Activated CD8-positive, alpha-beta memory T cell treated with anti-CD3 and anti-CD28 coated beads for 1 hour (primary cell): ENCODE measurements at places on chromosomes 1 and 21.

DNA sequence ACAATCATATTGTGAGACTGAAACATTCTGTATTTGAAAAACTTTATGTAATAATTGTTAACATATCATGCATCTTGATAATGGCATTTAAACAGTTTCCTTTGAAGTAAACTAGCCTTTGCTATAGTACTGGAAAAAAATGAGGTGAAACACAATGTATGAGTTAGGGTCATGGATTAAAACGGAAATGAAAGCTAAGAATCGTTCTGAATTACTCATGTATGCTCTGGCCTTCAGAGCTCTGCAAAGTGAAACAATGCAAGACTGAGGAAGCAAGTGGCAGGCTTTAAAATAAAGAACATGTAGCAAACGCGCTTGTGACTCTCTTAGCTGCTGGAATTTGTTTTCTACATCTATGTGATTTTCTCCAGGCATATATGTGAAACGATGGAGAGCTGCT is 317.1 kb downstream of the DPYD start:
- no peak for DNase-seq

- DNase-seq, result no peak
Measured at GRCh38 chr21:40043423-40043822, 176.2 kb downstream of the PCP4 start.

DNA sequence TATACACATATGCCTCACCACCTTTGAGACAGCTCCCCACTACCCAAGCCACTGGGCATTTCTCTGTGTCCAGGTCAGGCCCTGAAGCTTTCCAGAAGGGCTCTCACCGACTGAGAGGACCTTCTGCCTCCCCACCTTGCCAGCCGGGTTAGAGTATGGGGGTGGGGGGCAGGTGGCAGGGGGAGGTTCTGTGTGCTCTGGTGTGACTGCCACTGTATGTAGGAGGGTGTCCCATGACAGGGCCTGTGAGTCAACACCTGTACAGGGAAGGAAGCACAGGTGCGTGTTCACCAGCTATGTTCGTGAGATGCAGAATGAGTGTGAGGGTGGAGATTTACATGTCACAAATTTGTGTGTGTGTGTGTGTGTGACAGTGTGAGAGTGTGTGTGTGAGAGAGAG is 7.0 kb downstream of the AHDC1 start:
- no peak for DNase-seq

DNA sequence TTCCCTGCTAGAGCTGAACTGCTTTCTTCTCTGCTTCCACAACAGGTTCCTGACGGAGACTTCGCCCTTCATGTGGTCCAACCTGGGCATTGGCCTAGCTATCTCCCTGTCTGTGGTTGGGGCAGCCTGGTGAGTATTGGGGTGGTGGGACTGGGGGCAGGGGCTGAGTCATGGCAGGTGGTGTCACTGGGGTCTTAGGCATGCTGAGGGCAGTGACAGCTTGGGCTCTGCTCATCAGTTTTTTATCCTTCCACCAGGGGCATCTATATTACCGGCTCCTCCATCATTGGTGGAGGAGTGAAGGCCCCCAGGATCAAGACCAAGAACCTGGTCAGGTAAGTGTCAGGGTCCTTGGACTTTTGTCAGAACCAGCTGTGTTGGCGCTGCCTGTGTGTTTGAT is 1.3 kb downstream of the ATP6V0B start:
- no peak for DNase-seq

DNA sequence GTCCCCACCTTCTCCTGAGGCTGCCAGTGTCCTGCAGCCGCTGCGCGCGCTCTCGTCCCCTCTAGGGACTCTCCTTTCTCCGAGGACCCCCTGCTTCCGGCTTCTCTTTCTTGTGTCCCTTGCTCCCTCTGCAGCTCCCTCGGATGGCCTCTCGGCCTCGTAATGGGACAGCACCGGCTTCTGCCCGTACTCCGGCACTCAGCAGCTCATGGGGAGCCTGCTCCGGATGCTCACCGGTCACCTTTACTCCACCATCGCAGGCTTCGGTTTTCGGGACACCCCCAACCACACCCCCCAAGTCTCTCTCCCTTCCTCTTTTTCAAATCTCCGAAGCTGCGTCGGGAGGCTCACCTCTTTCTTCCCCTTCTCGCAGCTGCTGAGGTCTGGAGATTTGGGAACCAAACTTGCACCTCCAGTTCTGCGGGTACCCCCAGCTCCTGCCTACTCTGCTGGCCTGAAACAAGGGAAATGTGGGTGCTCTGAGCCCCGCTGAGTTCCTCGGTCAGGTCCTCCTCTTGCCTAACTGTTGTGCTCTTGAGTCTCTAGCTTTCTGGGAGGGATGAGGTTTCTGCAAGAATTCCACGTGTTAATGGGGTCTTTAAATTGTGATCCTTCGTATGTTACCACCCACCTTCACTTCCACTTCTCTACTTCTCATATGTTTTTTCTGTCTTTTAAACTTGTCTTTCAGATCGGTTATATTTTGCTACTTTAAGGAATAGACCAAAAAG is 930 bp downstream of the CDC14A start:
- DNase-seq, result no peak

DNA sequence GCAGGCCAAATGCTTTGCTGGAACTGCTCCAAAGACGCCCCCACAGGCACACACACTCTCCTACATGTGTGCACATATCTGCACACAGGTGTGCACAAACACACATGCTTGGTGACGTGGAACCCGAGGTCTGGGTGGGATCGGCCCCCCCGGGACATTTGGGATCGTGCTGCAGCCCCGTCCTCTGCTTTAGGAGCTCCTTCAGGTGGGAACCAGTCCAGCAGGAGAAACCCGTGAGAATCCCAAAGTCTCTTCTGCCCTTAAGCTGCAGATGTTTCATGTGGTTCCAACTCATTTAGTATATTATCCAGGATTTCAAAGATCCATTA is 38.6 kb downstream of the UBE2G2 start:
- no peak for DNase-seq

GRCh38 chr1:12592496-12592895 is 25.5 kb downstream of the DHRS3 start:
- no peak for DNase-seq

GRCh38 chr1:21320410-21321108 is 30.3 kb upstream of the ECE1 start:
- no peak for DNase-seq

- DNase-seq, result no peak
Measured at GRCh38 chr1:160376525-160377131, 9.8 kb downstream of the NHLH1 start.

- DNase-seq, result no peak
Measured at GRCh38 chr1:72697410-72697809, 415.1 kb upstream of the NEGR1 start.

DNA sequence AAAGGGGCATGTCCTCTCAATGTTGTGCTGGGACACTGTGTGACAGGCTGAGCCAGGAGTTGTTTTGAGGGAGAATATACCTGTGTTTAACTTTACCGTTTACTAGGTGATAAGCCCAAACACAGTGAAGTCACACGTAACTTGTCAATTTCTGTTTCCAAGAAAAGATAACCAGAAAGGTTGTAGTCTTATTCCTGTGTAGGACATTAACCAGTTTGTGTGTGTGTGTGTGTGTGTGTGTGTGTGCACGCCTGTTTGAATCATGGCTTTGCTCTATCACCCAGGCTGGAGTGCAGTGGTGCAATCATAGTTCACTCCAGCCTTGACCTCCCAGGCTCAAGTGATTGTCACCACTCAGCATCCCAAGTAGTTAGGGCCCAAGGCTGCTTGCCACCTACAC is 83.6 kb downstream of the MRPS6 start:
- DNase-seq, result no peak

DNA sequence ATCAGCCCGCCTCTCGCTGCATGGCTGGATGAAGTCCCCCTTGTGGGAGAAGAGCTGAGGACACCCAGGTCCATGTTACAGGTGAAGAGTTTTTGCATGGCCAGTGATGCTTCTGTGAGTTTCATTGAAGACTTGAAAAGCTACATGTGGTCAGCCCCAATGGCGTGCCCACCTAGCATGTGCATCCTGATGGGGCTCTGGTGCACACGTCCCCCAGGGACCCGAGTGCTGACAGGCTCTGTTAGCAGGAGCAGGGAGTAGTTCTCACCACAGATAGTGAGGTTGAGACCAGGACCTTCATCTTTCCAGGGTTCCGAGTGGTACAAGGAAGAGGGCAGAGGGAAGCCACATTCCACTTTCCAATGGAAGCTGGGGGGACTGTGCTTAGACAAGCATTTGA is 184.8 kb upstream of the C1orf174 start:
- no peak for DNase-seq

- DNase-seq, result no peak
Measured at GRCh38 chr21:43340491-43341377, 86.2 kb downstream of the SIK1 start.

DNA sequence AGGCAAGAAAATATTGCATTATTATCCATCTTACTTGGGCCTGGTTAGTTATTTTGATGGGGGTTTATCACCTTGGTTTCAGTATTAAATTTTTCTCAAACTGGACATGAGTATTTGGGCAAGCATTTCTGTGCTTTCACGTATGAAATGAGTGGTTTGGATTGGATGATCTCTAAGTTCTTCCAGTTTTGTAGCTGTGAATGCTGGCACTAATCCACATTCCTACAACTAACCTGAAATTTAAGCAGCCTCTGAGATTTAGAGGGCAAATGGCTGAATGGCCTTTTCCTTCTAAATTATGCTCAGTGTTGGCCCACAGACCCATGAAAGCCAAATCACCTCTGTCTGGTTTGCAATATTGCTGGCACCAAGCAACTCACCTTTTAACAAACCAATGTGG is 475.0 kb upstream of the B3GALT2 start:
- DNase-seq, result no peak

DNA sequence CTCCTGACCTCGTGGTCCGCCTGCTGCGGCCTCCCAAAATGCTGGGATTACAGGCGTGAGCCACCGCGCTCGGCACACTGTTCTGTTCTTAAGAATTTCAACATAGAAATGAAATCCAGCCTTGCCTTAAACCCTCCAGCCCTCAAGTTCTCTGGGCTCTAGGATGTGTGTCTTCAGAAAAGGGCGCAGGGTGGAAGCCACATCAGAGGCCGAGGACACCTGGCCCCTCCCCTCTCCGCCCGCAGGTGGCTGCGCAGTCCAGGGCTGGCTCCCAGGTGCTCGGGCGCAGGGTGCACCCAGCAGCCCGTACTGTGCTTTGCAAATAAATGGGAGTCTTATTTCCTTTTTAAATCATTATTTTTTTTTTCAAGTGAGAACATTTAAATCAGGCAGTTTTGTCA is 2.0 kb upstream of the C1orf174 start:
- no peak for DNase-seq

DNA sequence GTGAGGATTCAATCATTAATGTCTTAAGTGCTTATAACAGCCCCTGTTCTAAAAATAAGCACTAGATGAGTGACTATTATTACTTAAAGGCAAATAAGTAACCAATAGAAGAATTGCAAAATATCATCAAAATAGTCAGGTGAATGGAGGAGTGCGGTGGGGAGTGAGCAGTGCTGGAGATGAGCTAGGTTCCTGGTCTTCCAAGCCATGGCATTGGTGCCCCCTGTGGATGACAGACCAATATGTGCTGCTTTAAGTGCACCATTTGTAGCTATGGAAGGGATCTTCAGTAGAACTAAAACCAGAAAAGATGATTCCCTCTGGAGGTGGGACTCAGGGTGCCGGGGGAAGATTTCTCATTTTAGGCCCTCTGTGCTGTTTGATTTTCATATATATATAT is 46.1 kb upstream of the SLC30A1 start:
- DNase-seq, result no peak

- no peak for DNase-seq
Measured at GRCh38 chr1:193791746-193792145, 605.3 kb upstream of the B3GALT2 start.

- DNase-seq, result no peak
Measured at GRCh38 chr1:152646656-152647055, 16.5 kb upstream of the LCE2D start.

GRCh38 chr1:19764848-19765247 is 34.9 kb downstream of the TMCO4 start:
- no peak for DNase-seq

DNA sequence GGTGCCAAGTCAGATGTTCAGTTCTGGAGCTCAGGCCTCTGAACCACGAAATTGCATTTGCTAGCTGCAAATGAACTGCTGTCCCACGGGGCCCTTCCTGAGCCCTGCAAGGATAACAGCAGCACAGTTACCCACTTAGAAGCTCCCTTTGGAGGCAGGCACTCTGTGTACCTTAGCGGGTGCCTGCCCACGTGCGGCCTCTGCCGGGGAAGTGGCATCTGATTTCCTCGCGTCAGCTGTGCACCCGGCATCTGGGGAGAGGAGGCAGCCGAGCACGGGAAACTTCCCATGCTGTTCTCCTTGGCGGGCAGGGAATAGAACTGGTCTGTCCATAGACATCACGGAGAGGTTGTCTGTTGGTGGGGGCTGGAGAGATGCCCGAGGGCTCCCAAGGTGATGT is 148.0 kb upstream of the C1orf174 start:
- DNase-seq, result no peak

DNA sequence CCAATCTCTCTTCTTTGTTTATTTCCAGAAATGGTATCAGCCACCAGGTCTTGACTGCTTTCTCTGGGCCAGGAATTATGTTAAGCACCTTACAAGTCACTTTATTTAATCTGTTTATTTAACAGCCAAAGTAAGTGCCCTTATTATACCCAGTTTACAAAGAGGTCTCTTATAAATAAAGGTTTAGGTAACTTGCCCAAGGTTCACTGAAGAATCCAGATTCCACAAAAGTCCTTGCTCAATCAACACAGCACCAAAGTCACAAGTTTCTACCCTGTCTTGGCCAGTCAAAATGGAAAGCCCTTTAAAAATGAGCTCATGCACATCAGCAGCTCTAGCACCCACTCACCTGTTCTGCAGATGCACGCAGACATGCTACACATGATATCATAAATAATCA is 28.0 kb upstream of the ATP1A1 start:
- no peak for DNase-seq

GRCh38 chr21:38621132-38621531 is 122.9 kb upstream of the ERG start:
- no peak for DNase-seq

DNA sequence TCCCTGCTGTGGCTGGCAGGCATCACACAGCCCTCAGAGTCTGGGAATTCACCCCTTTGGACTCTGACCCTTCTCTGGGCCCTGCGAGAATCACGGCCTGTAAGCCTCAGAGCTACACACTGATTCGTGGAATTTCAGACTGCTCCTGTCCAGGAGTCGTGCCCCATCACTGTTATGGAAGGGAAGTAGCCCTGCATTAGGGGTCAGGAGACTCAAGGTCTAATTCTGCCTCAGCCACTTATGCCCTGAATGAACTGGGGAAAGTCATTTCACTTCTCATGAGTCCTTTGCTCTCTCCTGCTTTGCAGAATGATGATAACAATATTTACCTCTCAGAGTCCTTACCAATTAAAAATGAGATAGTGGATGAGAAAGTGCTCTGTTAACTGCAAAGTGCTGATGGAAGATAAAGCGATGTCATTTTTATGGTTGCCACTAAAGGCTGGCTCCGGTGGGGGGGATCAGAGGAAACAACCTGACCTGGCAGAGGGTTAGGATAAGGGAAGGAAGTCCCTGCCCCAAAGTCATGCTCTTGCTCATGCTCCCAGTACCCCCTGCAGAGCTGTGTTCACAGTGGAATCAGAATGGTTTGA is 148.6 kb upstream of the CD34 start:
- no peak for DNase-seq

GRCh38 chr1:228804173-228804572 is 68.9 kb downstream of the RHOU start:
- DNase-seq, result no peak

GRCh38 chr1:231534703-231535159 is 6.3 kb downstream of the TSNAX start:
- no peak for DNase-seq

- no peak for DNase-seq
Measured at GRCh38 chr1:25654109-25654660, 37.6 kb downstream of the MAN1C1 start.
